ENCODE measurements at places on chromosomes 6 and 20.

DNA sequence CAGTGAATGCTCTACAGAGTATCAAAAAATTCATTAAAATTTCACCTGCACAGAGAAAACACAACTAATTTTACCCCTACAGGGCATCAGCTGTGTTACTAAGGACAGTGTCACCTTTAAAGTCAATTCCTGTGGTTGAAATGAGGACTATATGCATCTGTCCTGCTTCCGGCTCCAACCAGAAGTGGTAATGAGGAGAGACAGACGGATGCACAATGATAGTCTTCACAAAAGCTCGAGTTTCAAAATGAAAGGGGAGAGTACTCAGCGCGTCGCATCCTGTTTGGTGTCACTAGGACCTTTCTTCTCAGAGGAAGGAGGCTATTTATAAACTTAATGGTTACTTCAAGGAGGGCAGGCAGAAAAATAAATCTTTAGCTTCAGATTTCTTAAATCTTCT is 86.5 kb downstream of the LYRM4 start:
- H3K27me3 ChIP-seq: no peaks in the 10 kb centered on the region
- H3K4me3 ChIP-seq: no peak overlapping the region
- H3K36me3 ChIP-seq: no peaks in the 10 kb centered on the region

- H3K36me3 ChIP-seq: no peaks in the 10 kb centered on the region
- H3K4me3 ChIP-seq: no peak overlapping the region
- no peak overlapping the region for H3K27ac ChIP-seq
- no peaks in the 10 kb centered on the region for H3K4me1 ChIP-seq
These were observed 27.4 kb downstream of the ZC3H12D start for GRCh38 chr6:149457316-149457884.

GRCh38 chr6:13716225-13716954 is 4.8 kb upstream of the RANBP9 start:
- H3K36me3 ChIP-seq: peaks cover 6% of the 10 kb centered on the region
- H3K4me1 ChIP-seq: peaks cover 9% of the 10 kb centered on the region
- H3K27me3 ChIP-seq: no peaks in the 10 kb centered on the region
- DNase-seq: no peak
- H3K4me3 ChIP-seq: no peak overlapping the region

- peaks cover 21% of the 10 kb centered on the region for H3K27me3 ChIP-seq
- no peak overlapping the region for H3K4me3 ChIP-seq
These were observed 57.2 kb upstream of the ANKEF1 start for GRCh38 chr20:9977629-9978028.

DNA sequence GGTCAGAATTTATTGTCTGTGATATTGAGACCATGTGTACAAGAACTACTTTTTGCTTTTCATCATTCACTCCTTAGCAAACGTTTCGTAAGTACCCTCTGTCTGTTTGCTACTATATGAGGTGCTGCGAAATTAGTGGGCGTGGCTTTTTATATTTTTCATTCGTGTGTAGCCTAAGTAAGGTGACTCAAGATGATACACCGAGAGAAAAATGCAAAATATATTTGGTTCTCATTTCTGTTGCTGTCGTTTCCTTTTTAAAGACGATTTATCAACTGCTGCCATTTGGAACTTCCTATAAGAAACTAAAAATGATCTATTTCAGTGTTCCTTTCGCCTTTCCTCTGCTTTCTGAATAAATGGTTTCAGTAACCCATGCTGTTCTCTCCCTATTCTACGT is 61.2 kb downstream of the VAPB start:
- DNase-seq: no peak
- H3K4me3 ChIP-seq: no peak overlapping the region
- peaks cover 13% of the 10 kb centered on the region for H3K36me3 ChIP-seq
- H3K27me3 ChIP-seq: no peaks in the 10 kb centered on the region

DNA sequence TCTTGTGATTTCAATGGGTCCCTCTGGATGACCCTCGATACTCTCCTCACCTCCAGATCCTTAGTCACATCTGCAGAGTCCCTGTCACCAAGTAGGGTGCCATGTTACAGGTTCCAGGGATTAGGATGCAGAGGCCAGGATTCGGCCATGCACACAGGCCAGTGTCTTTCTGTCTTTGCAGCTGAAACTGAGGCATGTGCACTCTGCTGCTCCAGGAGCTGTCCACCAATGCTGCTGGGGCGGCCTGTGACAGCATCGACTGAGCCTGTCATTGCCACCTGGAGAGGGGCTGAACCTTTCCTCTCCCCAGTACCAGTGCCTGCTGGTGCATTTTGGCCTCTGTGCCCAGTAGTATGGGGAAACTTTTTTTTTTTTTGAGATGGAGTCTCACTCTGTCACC is 4.4 kb upstream of the RBM38 start:
- H3K27me3 ChIP-seq: peaks cover 7% of the 10 kb centered on the region
- no peak for DNase-seq
- peaks cover 1% of the 10 kb centered on the region for H3K36me3 ChIP-seq

DNA sequence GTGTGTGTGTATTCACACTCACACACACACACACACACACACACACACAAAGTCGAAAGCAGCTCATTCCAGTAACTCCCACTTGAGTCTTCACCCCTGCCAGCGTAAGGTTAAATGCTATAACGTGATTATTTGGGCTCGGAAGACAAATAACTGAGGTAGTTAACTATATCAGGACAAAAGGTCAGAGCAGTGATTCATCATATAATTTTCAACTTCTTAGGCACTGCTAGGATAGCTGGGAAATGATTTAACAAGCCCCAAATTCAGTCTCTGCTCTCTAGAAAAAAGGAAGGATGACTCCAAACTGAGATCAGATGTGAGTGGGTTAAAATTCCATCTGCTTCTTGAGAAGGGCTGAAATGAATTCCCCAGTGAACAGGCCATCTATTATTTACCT is 30.7 kb downstream of the HDGFL1 start:
- no peak overlapping the region for H3K4me3 ChIP-seq
- H3K4me1 ChIP-seq: peaks cover 17% of the 10 kb centered on the region
- H3K36me3 ChIP-seq: peaks cover 2% of the 10 kb centered on the region
- H3K27me3 ChIP-seq: no peaks in the 10 kb centered on the region

DNA sequence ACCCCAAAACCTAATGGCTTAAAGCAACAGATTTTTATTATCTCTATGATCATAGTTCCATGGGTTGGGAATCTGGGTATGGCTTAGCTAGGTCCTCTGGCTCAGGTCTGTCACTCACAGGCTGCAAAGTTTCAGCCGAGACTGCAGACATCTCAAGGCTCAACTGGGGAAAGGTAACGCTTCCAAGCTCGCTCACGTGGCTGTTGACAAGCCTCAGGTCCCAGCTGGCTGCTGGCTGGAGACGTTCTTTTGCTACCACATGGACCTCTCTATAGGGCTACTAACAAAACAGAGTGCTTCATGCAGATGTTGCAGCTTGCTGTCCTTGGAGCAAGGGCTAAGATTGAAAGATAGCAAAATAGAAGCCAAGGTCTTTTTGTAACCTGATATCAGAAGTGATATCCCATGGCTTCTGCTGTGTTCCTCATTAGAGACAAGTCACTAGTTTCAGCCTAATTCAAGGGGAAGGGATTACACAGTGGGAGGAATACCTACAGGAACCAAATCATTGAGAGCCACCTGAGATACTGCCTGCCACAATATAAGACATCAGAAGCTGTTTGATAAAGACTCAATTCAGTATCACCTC is 6.6 kb downstream of the HTR1E start:
- no peaks in the 10 kb centered on the region for H3K36me3 ChIP-seq
- no peak for DNase-seq
- peaks cover 23% of the 10 kb centered on the region for H3K27me3 ChIP-seq
- no peak overlapping the region for H3K4me3 ChIP-seq

DNA sequence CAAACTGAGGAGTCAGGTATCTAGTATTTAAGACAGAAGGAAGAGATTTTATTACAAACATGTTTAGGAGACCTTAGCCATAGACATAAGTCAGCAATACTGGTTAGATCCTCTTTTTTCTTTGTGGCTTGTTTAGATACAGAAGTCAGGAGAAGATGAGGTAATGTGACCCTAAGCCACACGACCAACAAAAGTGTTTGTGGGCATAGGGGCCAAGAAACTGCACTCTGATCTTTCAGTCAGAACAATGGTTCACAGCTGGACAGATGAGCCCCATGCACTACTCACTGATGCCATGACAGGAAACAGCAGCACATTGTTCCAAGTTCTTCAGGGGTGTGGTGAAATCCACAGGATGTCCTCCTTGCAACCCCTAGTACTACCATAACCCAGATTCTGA is 238.5 kb upstream of the RAB32 start:
- H3K27ac ChIP-seq: no peak overlapping the region
- H3K4me1 ChIP-seq: peaks cover 18% of the 10 kb centered on the region
- H3K27me3 ChIP-seq: no peaks in the 10 kb centered on the region
- DNase-seq: no peak
- H3K36me3 ChIP-seq: no peaks in the 10 kb centered on the region

DNA sequence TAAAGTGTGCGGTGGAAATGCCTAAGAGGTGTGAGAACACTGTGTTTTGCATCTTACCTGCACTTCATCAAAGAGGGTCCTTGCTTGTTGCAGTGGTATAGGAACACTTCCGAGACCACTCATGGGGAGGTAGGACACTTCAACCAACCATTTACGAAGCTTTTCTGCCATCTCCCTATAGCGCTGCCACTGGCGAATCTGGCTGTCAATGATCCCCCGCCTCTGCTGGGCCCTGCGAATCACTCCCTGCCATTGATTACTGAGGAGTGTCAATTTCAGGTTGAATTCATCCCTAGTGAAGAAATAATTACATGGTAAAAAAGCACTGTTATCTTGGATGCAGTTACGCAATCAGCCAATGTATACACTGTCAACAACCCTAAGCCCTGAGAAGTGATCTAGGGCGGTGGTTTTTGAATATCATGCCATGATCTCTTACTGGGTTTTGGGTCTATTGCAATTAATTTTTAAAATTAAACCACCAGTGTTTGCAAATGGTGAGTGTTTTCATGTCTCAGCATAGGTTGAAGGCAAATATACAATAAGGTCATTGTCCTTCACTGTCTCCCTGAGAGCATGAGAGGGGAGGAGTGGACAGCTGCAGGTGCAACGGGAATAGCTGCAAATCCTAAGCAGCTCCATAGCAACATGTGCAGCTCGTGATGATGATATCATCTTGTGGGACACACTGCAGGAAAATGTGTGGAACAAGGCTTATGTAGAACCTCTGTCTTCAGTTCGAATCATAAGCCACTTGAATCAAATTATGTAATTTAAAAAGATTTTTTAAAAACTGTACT is 400.6 kb downstream of the ESR1 start:
- peak overlapping the region; percentile 76 for H3K27ac ChIP-seq
- peaks cover 9% of the 10 kb centered on the region for H3K4me1 ChIP-seq
- DNase-seq: no peak
- peaks cover 26% of the 10 kb centered on the region for H3K36me3 ChIP-seq
- no peaks in the 10 kb centered on the region for H3K27me3 ChIP-seq

- no peaks in the 10 kb centered on the region for H3K36me3 ChIP-seq
- no peaks in the 10 kb centered on the region for H3K27me3 ChIP-seq
- no peak overlapping the region for H3K27ac ChIP-seq
- no peak for DNase-seq
- peaks cover 3% of the 10 kb centered on the region for H3K4me1 ChIP-seq
These were observed 10.1 kb upstream of the SMIM13 start for GRCh38 chr6:11083491-11083890.

GRCh38 chr6:10414756-10415616 is at the start of gene TFAP2A:
Gene TFAP2A (minus strand): TSS chr6:10415074. CDS start chr6:10414991, 83 bp downstream.
- no peaks in the 10 kb centered on the region for H3K36me3 ChIP-seq
- H3K4me1 ChIP-seq: peaks cover 30% of the 10 kb centered on the region
- H3K27me3 ChIP-seq: peaks cover 94% of the 10 kb centered on the region
- peak within 1 kb of the TSS; percentile 72 for H3K4me3 ChIP-seq
- peak within 1 kb of the TSS; percentile 88 for H3K27ac ChIP-seq

DNA sequence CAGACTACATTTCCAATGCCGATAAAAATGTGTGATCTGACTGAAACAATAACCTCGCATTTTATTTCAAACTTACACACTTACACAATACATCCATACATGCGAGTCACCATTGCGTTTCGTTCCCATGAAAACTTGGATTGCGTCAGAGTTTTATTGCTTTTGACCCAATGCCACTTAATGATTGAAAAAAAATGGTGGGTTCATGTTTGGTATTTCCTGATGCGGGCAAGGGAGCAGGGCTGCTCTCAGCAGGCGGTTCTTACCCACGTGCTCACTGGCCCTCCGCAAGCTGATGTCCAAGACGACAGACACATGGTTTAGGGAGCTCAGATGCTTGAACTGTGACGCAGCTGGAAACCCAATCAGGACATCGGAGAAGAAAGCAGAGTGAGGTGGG is 281.0 kb upstream of the SULF2 start:
- H3K27me3 ChIP-seq: peaks cover 7% of the 10 kb centered on the region
- no peaks in the 10 kb centered on the region for H3K36me3 ChIP-seq
- H3K4me1 ChIP-seq: no peaks in the 10 kb centered on the region

DNA sequence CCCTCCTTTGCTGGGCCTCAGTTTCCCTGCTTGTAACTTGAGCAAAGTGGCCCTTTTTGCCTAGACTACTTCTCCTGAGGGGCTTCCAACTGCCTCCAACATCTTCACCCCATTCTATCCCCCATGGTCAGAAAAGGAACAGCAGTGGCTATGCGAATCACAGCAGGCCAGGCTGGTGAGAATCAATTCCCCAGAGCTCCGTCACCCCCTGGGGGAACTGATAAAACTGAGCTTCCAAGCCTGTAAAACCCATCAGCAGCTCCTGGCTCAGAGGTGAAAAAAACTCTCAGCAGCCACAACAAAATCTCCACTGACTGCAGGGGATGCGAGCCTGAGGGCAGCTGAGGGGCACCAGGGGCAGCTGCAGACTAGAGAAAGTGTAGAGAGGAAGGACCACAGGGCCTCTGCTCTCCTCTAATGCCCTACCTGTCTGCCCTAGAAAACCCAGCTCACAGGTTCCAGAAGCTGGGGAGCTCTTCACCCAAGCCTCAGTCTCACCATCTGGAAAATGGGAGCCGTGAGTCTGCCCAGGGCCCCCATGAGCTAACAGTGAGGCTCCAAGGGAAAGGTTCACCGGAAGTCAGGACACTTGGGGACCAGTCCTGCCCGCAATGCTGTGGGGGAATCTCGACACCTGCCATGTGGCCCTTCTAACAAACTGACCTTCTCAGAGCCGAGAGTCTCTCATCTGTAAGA is 120.6 kb downstream of the GRM4 start:
- H3K27me3 ChIP-seq: peaks cover 40% of the 10 kb centered on the region
- H3K27ac ChIP-seq: no peak overlapping the region
- no peaks in the 10 kb centered on the region for H3K36me3 ChIP-seq
- no peak for DNase-seq
- no peak overlapping the region for H3K4me3 ChIP-seq

DNA sequence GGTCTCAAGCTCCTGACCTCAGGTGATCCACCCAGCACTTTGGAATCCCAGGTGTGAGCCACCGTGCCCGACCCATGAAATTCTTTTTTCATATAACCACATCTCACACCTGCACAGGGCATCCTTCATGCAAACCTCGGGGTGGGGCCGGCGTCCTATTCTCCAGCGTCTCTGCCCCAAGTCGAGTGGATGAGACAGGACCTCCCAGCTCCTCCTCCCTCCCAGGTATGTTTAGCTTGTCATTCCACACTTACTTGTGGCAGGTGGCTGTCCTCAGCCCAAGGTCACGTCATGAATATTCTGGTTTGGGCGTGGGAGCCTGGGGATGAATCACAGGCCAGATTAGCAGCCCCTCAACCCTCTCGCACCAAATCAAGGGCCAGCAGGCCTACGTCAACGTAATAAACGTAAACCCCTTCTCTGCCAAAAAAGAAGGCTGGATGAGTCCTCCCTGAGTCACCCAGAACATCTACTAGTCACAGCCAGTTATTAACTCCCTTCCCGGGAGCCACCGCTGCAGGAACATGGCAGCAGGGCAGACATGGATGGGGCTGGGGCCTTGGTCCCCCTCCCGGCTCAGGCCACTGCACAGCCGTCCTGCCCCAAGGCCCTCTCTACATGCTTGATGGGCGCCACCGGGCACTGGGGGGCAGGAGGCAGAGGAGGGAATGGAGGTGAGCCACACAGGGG is 91.7 kb downstream of the YTHDF1 start:
- H3K36me3 ChIP-seq: no peaks in the 10 kb centered on the region
- peaks cover 25% of the 10 kb centered on the region for H3K27me3 ChIP-seq
- DNase-seq: no peak
- H3K4me1 ChIP-seq: no peaks in the 10 kb centered on the region

All from progenitor cell of endocrine pancreas (in vitro differentiated cells).